ENCODE measurements at places on chromosomes 7 and 10.

DNA sequence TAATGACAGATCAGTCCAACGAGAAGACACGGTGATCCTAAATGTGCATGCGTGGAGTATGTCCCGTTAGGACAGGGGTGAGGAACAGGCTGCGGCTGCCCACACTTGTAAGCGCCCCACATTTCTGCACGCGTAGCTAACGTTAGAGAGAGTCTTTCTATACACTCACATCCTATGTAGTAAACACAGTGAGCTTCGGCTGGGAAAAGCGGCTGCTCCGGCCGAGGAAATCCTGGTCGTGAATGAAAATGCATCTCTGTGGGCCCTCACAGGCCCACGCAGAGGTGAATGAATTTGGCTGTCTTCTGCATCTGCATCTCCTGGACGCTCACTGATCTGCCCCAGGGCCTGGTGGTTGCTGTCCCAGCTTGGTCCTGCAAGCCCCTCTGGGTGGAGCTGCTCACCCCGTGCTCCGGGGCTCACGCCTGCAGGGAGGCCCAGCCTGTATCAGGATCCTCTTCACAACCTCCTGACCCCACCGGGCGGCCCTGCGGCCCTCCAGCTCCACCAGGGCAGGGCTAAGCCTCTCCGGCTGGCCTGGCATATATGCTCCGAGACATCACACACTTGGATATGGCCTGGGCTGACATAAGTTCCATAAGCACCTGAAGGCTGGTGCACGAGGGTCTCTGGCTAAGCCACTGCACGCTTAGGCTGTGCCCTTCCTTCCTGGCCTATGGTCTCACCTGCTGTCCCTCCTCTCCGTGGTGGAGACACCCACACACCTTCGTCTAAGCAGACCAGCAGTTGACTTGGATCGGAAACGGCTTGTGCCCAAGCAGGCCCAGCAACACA, 117.9 kb upstream of the DIP2C start:
- ATAC-seq = peak; percentile 14

GRCh38 chr7:51021906-51022570, 239.3 kb upstream of the GRB10 start:
- ATAC-seq = no peak

DNA sequence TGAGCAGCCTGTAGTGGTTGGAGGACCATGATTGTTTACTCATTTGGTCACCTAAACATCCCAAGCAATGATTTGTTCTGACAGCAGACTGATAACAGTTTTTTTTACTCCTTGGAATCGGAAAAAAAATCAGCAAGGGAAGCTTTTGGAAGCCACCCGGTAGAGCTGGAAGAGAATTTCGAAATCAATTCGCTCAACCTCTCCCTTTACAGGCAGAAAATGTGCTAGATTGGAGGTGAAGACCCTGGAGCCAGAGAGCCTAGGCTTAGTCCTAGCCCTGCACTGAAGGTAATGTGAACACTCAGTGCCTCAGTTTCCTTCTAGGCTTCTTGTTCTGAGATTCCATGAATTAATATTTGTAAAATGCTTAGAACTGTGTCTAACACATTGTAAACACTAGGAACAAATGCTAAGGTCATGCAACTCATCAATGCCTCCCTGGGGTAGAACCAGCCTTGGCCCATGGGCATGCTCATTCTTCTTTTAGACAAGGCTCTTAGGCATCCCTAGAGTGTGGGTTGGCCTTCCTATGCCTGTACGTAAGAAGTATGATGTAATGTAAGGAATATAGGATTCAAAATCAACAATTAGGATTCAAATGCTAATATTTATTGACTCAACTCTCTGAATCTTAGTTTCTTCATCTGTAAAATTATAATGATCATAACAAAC, 52.7 kb downstream of the MET start:
- ATAC-seq = no peak

DNA sequence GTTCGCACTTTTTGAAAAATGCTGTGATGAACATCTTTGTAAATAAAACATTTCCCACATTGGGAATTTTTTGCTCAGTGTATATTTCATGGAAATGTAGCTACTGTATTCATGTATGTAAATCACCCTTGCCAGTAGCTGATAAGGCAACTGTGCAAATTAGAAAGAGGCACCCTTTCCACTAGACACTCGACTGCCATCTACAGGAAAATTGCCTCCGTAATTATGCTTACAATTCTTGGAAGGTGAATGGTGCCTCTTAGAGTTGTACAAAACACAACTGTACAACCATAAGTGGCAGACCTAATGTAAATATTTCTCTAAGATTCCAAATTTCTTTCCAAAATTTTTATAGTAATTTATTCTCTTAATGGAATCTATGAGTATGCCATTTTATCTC, 491.7 kb downstream of the CCSER2 start:
- ATAC-seq = no peak

GRCh38 chr7:26202019-26202990, 760 bp downstream of the CBX3 start:
- ATAC-seq = peak; percentile 35

DNA sequence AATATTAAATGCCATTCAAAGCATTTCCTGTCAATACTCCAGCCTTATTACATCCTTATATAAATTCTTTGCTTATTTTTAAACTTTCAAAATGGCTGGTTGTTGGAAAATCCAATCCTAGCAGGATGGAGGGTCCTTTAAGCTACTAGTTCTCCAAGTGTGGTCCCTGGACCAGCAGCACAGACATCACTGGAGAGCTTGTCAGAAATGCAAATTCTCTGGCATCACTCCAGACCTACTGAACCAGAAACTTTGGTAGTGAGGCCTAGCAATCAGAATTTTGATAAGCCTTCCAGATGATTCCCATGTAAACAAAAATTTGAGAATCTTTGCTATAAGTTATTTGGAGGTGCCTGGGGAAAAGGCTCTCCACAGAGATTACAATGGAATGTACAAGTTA, 43.8 kb downstream of the CALCR start:
- no peak for ATAC-seq

DNA sequence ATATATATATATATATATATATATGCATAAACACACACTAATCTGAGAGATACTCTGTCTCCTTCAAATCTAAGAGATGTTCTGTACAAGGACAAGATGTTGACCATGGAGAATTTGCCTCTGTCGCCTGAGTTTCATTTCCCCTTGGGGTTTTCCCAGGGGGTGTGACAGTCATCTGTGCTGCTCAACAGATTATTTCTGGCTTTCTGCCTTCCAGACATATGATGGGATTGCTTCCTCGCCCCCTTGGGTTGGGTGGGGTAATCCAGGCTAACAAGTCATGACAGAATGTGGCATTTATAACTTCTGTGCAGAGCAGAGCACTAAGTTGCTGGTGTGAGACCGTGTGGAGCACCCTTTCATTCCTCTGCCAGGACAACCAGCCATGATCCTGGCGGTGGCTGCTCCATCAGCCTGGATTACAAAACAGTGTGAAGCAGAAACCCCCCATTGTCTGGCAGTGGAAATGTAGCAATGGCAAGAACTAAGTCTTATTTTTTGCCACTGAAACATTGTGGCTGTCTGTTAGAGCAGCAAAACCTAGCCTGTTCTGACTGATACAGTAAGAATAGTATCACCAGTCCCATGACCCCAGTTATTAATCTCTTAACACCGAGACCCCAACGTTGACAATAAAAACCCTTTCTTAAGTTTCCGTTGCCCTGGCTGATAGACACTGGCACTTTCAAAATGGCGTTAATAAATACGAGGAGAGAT, 13.7 kb upstream of the USP6NL start:
- no peak for ATAC-seq

DNA sequence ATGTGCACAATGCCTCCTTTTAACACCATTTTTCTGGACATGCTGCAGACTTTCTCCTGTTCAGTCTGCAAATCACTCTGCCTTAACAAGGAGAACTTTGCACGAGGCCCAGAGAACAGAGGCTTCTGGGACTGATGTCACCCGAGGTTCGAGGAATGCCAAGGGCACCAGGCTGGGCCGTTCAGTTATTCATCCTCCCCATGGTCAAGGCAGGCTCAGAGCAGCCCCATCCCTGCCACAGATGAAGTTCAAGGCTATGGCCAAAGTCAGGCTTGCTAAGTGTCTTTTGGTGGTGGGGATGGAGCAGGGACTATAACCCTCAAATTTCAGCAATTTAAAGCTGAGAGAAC, 9.4 kb upstream of the DUSP5 start:
- no peak for ATAC-seq

DNA sequence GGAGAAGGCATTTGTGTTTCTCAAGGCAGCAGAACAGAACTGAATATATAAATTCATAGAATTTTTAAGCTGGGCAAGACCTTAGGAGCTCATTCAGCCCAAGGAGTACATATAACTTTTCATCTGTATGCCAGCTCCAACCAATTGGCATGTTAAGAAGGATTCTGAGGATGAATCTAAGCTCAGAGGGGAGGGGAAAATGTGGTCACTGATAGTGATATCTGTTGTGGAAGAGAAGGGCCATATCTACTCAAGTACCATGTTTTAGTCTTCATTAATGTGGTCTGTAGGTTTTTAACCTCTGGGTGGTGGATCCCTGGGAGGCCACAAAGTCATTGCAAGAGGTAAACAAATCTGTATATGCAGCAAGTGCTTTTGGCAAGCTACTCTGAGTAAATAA, 6.4 kb downstream of the CALD1 start:
- ATAC-seq = no peak

DNA sequence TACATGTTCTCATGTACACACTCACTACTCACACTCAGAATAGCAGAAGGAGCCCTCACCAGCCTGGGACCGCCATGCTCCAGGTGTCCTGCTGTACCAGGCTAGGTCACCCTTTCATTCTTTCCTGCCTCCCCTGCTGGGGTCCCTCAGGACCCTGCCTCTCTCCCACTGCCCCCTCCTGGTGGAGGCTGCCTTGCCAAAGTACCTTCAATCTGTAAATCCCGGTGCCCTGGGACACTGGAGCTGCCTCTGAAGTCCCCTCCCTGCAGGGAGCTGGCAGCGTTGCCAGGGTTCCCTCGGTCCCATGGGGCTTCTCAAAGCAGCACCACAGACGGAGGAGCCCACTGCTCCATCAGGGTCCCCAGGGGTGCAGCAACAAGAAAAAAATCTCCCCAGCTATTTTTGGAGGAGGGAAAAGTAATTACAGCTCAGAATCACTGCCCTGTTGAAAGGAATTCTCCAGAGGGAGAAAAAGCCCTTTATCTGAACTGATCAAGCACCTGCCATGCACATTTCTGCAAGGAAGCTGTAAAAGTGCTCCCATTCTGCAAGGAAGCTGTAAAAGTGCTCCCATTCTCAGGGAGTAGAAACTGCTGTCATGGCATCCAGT, 259.9 kb downstream of the PTPRN2 start:
- no peak for ATAC-seq

DNA sequence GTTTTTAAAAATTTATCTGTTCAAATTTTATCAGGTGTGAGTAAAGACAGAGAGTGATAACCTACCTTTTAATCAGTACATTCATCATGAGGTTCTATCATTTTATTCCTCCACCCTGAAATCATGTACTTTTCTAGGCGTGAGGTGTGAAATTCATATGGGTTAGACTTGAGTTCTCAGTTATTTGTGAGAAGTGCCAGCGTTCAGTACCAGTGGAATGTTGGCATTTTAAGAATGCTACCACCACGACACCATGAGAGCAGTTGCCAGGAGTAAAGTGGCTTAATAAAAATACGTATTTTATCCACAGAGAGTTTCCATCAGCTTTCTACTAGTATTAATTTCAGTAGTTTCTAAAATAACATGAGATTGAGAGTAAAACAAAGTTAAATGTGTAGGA, 104.1 kb upstream of the FERD3L start:
- no peak for ATAC-seq

GRCh38 chr10:50883629-50884028, 1.8 kb downstream of the A1CF start:
- no peak for ATAC-seq

DNA sequence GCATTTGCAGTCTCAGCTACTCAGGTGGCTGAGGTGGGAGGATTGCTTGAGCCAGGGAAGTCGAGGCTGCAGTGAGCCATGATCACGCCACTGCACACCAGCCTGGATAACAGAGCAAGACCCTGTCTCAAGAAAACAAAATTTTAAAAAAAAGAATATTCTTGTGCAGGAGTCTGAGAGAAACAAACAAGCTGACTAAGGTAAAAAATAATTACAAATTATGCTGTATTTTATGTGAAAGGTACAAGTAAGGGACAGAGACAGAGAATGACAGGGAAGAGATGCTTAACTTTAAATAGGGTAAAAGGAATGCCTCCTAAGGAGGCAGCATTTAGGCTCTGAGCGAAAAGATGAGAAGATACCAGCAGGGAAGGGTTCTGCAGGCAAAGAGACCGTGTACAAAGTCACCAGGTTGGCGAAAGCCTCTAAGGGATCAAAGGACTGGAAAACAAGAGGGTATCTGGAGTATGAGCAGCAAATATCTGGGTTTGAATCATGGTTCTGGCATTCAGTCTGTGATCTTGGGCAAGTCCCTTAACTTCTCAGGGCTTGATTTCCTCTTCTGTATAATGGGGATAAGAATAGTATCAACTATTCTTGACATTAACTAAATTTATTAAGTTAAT, 106.2 kb upstream of the RHOBTB1 start:
- no peak for ATAC-seq

DNA sequence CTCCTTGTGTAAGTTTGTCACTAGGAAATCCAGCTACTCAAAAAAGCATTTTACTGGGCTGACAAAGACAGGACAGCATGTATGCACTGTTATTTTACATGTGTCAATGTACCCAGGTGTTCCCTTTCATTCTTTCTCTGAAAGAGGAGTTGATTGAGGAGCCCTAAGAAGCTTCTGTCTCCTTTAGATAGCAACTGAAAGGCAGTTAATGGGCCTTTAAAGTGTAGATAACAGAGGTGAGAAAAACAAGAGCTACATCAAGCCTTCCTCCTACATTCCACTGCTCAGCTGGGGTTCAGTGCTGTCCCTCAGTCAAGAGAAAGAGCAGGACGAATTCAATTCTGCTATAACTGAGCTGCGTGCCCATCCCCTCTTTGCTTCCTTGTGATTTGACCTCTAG, 12.8 kb upstream of the WIPF3 start:
- ATAC-seq = no peak

DNA sequence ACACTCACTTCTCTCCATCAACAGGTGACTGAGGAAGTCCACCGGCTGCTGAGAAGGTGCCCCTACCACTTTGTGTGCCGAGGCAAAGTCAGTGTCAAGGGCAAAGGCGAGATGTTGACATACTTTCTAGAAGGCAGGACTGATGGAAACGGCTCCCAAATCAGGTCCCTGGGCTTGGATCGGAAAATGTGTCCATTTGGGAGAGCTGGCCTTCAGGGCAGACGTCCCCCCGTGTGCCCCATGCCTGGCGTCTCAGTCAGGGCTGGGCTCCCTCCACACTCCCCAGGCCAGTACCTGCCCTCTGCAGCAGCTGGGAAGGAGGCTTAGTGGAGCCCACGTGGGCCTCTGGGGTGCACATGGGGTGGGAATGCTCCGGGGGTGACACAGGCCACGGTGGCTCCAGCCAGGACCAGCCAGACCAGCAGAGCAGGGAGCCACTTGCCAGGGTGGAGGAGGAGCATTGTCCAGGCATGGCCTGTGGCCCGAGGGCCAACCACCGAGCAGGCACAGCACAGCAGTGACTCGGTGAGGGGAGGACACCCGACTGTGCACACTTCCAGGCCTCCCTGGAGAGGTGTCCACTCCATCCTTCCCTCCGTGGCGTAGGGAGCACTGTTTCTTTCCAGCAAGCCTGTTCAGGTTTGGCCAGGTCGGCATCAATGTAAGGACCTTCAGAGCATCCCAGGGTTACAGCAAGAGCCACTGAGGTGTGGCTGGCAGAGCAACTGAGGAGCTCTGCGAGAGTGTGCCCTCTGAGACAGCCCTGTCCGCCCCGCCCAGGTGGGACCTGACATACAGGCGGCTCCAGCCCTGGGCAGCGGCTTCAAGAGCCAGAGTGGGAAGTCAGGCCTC, 139.7 kb downstream of the ADCY1 start:
- ATAC-seq = no peak

- no peak for ATAC-seq
Observed at GRCh38 chr10:9018195-9019173, 964.0 kb downstream of the GATA3 start.

- ATAC-seq = no peak
Observed at GRCh38 chr7:122133477-122133876, 10.6 kb downstream of the AASS start.

Measured in motor neuron (in vitro differentiated cells).